ENCODE measurements at places on chromosomes 4 and X. TPM values are rescaled to one million over a fixed set of nuclear protein-coding genes. Genes with fewer than 3 reads are reported as not detected.

EOLA2 gene
- 17.1 TPM for total RNA-seq

DNA sequence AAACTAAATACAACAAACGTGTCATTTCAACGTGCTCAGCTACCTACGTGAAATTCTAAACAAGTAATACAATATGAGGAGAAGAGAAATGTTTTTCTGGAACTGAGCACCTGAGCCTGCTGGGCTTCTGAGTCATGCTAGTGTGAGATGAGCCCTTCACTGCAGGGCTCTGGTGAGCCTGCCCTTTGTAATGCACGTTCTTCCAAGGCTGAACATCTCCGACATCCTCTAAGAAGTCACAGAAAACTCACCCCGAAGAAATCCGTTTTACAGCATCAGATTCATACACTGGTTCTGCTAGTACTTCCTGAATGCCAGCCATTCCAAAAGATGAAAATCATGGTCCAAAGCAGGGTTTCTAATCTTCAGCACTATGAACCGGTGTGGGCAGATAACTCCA, 157.1 kb downstream of the AMELX start:
- DNase-seq, result no peak

CETN2 gene
- total RNA-seq, result 12.2 TPM

TCEAL9 gene
- 4.0 TPM for total RNA-seq

TMEM255A gene
- 0.05 TPM for total RNA-seq

- no peak for DNase-seq
These were observed 131.6 kb downstream of the BCOR start for GRCh38 chrX:39966176-39966575.

GRCh38 chrX:13868591-13868990, 51.7 kb upstream of the GPM6B start:
- DNase-seq, result no peak

USP27X gene
- 0.91 TPM for total RNA-seq

- DNase-seq, result no peak
These were observed 332.5 kb upstream of the TRAM1L1 start for GRCh38 chr4:117417856-117418255.

GRCh38 chr4:96342196-96342595, 502.3 kb downstream of the PDHA2 start:
- no peak for DNase-seq
